ENCODE measurements at places on chromosomes 5 and 9.

DNA sequence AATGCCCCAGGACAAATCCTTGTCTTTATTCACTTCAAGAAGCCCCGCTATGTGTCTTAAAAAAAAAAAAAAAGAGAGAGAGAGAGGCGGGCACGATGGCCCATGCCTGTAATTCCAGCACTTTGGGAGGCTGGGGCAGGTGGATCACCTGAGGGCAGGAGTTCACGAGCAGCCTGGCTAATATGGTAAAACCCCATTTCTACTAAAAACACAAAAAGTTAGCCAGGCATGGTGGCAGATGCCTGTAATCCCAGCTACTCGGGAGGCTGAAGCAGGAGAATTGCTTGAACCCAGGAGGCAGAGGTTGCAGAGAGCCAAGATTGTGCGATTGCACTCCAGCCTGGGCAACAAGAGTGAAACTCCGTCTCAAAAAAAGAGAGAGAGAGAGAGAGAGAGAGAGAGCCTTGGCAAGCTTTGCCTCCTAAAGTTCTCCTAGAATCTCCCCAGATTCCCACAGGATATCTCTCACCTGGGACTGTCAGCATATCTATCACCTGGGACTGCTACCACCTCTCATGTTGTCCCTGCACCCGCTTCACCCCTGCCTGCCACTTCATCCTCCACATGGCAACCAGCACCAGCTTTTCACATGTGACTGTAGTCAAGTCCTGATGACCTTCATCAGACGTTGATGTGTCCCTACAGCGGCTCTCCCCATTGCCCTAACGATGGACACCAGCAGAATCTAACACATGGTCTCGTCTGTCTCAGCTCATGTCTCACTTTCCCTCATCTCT is 5.8 kb downstream of the ITK start:
- no peak for DNase-seq

DNA sequence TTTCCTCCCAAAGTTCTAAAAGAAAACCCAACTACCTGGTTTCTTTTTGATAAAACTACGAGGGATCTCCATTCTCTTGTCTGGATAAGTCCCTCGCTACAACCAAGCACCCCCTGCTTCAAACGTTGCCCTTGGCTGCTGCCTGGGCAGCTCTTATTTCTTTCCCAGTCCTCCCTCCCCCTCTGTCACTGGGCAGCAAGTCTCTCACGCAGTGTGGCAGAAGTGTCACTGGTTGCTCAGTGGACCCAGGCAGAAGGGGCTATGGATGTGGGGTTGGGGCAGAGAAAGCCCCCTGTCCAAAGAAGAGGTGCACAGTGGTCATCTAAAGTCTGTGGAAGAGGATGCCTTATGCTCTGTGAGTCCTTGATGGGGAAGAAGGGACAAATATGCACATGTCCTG is 7.2 kb upstream of the SMIM32 start:
- no peak for DNase-seq

- DNase-seq: no peak
Measured at GRCh38 chr5:107817951-107818350, 147.2 kb upstream of the EFNA5 start.

DNA sequence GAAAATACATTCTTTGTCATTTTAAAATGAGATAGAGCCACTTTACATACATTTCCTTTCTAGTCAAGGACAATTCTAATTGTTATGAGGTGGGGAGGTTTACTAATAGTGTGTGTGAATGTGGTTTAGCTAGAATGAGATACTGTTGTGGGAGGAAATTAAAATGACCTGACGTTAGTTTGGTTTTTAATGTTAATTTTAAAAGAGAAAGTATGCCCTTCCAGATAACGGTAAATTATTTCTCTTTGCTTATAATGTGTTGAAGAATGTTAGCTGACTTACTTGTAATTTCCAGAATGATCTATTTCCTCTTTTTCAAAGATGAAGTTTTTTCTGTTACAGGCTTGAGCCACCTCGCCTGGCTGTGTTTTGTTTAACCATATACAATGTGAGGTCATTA is 1.7 kb upstream of the TAF7 start:
- no peak for DNase-seq

DNA sequence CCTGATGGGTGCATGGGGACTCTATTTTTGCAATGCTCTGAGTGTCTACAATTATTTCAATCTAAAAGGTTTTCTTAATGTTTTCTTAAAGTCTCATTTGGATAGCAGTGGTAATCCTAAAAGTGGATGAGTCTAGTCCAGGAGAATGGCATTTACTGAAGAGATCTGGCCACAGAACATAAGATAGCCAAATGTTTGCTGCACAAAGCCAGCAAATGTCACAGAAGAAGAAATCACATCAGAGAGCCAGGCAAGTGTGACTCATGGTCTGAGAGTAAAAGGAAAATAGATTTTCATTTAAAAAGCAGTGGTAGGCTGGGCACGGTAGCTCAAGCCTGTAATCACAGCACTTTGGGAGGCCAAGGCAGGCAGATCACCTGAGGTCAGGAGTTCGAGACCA is 352.7 kb upstream of the GRAMD2B start:
- no peak for DNase-seq

- DNase-seq: no peak
Measured at GRCh38 chr5:94888674-94889073, 270.2 kb downstream of the SLF1 start.

GRCh38 chr9:118367383-118367782 is 663.2 kb downstream of the TLR4 start:
- DNase-seq: no peak

DNA sequence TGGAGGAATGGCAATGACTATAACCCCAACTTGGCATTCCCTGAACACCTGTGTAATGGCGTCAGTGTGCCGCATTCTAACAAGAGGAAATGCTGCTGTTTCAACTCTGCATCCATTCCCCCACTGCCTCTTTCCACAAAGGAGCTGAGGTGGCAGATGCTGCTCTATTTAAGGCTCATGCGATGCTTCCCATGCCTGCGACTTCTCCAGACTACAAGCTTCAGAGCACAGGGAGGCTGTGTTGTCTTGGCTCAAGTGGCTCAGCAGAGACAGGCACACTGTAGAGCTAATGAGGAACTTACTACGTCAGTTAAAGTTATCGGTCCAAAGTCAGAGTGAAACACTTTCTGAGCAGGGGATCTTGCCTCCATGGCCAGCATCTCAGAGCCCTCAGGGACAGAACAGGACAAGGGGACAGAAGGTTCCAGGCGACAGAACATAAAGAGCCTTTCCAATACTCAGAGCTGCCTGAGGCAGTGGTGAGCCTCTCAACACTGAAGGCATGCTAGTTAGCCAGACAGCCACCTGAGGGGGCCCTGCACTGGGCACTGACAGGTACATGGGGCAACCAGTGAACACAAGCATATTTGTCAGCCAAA is 21.8 kb downstream of the TNIP1 start:
- peak; percentile 92 for DNase-seq
